ENCODE measurements at places on chromosomes 5 and 9.

GRCh38 chr5:19175776-19176570, 812.0 kb downstream of the CDH18 start:
- DNase-seq = no peak

DNA sequence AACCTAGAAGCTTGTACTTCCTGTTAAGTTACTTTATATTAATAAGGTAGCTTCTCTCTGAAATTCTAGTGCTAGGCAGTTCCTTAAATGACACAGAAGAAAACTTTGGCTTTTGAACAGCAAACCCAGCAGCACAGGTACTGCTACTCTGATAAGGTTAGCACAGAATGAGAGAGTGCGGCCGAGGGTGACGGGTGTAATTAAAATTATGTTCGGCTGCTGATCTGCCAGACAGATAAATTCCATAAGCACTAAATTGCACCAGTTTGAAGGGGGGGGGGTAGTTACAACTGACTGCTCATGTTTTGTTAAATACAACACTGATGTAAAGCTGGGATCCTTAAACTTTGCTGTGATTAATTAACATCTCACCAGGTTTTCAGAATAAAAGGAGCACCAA, 475.1 kb downstream of the SPOCK1 start:
- DNase-seq = peak; percentile 9

- no peak for DNase-seq
Observed at GRCh38 chr5:52821901-52822300, 34.2 kb downstream of the ITGA1 start.

DNA sequence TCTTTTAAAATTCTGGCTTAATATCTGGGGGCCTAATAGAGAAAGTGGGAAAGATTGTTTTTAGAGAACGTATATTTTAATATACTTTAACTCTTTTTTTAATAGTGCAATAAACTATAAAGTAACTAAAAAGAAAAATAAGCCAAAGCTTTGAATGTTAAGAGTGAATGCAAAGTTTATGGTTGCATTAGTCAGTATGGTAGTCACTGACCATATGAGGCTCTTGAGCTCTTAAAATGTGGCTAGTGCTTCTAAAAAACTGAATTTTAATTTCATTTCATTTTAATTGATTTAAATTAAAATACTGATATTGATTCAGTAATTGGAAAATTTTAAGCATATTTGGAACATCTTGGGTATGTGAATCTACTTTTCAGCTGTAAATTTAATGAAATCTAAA, 310.7 kb downstream of the PJA2 start:
- no peak for DNase-seq

- DNase-seq = no peak
Observed at GRCh38 chr5:16687898-16688297, 71.1 kb upstream of the RETREG1 start.

DNA sequence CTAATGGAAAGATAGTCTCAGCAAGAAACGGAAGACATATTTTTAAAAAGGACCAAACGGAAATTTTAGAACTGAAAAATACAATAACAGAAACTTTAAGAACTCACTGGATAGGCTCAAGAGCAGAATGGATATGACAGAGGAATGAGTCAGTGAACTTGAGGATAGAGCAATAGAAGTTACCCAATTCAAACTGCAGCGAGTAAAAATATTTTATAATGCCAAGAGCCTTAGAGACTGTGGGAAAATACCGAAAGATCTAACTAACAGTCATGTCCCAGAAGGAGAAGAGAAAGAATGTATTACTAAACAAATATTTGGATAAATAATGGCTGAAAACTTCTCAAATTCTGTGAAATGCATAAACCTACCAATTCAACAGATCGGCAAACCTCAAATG, 40.8 kb downstream of the ADAMTS2 start:
- DNase-seq = no peak

DNA sequence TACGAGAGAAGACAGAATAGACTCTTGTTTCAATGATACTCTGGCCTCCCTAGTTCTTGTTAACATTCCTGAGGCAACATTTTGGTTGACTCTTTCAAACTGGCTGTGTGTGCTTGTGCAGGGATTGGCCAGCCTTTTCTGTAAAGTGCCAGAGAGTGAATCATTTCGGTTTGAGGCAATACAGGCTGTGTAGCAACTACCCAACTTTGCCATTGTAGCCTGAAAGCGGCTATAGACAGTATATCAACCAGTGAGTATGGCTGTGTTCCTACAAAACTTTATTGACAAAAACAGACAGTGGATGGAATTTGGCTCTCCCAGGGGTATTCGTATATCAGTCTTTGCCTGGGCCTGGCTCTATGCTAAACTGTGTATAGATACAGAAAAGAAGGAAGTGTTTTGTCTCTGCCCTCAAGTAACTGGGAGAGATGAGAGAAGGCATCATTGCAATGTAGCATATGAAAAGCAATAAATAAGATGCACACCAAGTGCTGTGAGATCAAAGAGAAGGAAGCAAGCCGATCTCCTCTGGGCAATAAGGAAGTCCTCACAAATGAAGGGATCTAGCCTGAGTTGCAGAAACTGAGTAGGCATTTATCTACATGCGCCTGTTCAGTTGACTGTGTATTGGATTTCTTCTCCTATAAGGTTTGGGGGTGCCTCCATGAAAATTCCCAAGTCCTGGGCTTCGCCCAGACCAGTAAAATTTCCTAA, 568.0 kb upstream of the KLF4 start:
- peak; percentile 91 for DNase-seq

DNA sequence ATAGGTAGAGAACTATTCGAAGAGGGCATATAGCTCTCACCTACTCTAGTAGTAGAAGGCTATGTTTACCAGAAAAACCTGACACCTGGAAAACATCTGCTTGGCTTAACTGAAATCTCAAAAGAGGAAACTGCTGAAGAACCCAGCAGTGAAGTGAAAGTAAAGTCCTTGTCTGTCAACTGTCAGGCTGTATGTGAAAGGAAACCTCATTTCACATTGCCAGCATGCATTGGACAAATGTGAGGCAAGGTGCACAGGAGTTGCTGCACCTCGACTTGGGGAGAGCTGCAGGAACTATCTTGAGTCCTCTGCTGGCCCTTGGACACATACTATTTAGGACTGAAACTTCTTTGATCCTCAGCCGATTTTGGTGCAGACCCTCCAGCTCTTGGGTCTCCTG, 53.3 kb downstream of the NREP start:
- DNase-seq = no peak

All from renal cortical epithelial cell (primary cell).